ENCODE measurements at places on chromosomes 11 and 22.

- no peak for DNase-seq
These were observed 111.0 kb upstream of the ARHGAP42 start for GRCh38 chr11:100575860-100576717.

DNA sequence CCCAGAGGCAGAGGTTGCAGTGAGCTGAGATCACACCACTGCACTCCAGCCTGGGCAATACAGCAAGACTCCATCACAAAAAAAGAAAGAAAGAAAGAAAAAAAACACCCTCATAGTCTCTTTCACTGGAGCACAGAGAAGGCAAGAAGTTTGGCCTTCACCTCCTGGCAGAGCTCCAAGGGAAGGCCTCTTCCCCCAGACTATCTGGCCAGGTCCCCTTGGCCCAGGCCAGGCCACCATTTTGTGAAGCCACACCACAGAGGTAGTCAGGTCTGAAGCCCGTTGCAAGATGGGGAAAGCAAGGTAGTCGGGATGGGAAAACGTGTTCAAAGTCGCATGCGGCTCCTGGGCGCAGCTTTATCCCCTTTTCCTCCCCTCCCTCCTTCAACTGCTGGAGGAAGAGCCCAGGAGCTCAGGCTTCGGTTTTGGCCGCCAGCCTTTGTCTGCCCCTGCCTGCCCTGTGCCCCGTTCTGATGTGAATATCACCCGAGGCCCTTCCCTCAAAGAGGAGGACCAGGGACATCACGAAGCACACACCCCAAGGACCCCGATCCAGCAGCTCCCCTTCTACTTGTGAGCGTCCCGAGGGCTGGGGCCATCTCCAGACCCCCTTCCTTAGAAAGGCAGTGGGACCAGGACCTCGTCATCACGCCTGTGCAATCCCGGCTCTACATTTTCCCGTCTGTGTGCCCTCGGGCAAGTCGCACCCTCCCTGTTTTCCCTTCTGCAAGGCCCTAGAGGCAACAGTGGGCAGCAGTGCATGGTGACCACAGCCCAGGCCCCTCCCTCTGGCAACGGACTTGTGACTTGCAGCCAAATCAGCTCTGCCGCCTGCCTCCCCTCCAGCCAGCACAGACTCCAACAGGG lies 17.7 kb downstream of the CABP7 start:
- DNase-seq: no peak

GRCh38 chr22:32810555-32811133 lies 9.1 kb downstream of the TIMP3 start:
- no peak for DNase-seq

- no peak for DNase-seq
These were observed 63.2 kb upstream of the DEUP1 start for GRCh38 chr11:93267383-93267782.

- no peak for DNase-seq
These were observed 215.5 kb downstream of the BUD13 start for GRCh38 chr11:116557282-116557681.

- no peak for DNase-seq
These were observed 8.4 kb downstream of the LINC01488 start for GRCh38 chr11:69489746-69490365.

GRCh38 chr11:71112990-71113389 lies 139.4 kb downstream of the SHANK2 start:
- DNase-seq: no peak
